Colonic mucosa (tissue), 4 donors: ENCODE measurements at places on chromosomes 3 and 15. TPM values are rescaled to one million over a fixed set of nuclear protein-coding genes. Genes with fewer than 3 reads are reported as not detected.
A peak's percentile ranks its signal among the peaks of the same experiment; 100 is the strongest.

Gene ATG3
- total RNA-seq: 79.9 TPM

Gene PLA2G4B
- total RNA-seq: 2.2 TPM

Gene SRGAP3
- total RNA-seq: 6.1 TPM

DNA sequence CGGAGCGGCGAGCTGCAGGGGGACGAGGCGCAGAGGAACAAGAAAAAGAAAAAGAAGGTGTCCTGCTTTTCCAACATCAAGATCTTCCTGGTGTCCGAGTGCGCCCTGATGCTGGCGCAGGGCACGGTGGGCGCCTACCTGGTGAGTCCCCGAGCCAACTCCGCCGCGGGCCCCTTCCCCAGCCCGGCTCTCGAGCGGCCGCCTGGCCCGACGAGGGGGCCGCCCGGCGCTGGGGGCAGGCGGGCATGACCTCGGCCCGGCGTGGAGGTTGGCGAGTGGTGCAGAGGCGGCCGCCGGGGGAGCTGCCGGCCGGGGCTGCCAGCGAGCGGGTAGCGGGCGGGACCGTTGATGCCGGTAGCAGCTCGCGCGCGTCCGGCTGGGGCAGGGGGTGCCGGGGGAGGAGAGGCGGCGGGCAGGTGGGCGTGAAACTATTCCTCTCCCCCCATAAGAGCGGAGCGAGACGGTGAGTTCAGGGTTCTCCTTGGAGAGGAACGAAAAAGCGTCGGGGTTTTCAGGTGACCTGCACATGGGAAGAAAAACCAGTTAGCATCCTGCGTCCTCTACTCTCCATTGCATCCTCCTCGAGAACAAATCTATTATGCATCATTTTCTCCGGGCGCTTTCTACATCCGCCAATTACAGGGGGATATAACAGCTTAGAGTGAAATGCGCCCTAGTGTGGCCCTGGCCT is 585 bp downstream of the SLCO3A1 start:
- H3K4me1 ChIP-seq: no peaks in the 10 kb centered on the region
- no peaks in the 10 kb centered on the region for H3K27me3 ChIP-seq
- peak; percentile 51 for DNase-seq
- H3K4me3 ChIP-seq: peak overlapping the region; percentile 68
- peak overlapping the region; percentile 77 for H3K27ac ChIP-seq
- H3K36me3 ChIP-seq: no peaks in the 10 kb centered on the region

DNA sequence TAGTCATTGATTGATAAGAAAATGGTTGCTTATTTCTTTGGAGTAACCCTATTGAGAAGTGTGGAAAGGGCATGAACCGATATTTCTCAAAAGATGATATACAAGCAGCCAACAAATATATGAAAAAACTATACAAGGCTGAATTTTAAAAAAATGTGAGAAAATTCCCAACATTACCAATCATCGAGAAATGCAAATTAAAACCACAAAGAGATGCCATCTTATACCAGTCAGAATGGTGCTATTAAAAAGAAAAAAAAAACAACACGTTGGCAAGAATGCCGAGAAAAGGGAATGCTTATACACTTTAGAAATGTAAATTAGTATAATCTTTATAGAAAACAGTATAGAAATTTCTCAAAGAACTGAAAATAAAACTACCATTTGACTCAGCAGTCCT is 77.7 kb upstream of the ROBO1 start:
- H3K27ac ChIP-seq: no peak overlapping the region
- DNase-seq: no peak
- no peaks in the 10 kb centered on the region for H3K36me3 ChIP-seq
- no peak overlapping the region for H3K4me3 ChIP-seq
- no peaks in the 10 kb centered on the region for H3K4me1 ChIP-seq

Gene TIMP4
- 2.0 TPM for total RNA-seq

Gene AP3B2
- 1.2 TPM for total RNA-seq

DNA sequence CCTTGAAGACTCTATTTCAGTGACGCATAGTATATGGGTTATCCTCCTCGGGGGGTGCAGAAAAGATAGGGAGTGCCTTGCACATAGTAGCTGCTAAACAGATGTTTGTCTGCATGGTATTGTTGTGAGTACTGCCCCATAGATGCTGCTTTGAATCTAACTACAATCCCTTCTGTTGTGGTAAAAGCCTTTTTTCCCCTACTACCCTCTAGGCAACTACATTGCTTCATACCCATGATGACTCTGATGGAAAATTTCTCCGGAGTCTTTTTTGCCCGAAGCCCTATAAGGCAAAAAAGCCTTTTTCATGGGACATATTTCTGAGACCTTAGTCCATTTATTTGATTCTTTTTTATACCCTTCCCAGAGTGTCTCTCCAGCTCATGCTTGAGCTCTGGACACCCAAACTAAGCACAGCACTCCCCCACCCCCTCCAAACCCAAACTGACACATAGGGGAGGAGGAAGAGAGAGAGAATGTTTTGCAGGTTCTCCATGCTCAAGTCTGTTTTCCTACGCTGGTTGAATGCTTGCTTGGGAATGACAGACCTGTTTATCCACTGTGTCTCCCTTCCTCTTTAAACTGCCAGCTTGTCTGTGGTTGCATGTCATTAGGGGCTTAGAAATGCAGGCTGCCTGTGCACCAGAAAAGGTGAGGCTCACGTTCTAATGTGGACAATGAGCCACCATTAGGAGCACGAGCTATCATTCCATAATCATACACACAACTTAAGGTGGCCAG is 52.9 kb downstream of the LRTM1 start:
- no peaks in the 10 kb centered on the region for H3K27me3 ChIP-seq
- no peaks in the 10 kb centered on the region for H3K36me3 ChIP-seq
- H3K4me3 ChIP-seq: no peak overlapping the region
- no peak overlapping the region for H3K27ac ChIP-seq

Gene AADAC
- 0.15 TPM for total RNA-seq

GRCh38 chr3:151660885-151661284 is 72.8 kb upstream of the AADACL2 start:
- H3K36me3 ChIP-seq: no peaks in the 10 kb centered on the region
- no peak overlapping the region for H3K4me3 ChIP-seq
- no peak overlapping the region for H3K27ac ChIP-seq
- no peaks in the 10 kb centered on the region for H3K27me3 ChIP-seq
- H3K4me1 ChIP-seq: no peaks in the 10 kb centered on the region

Gene VIPR1
- total RNA-seq: 98.0 TPM

GRCh38 chr3:39149059-39149455 is 4.3 kb downstream of the CSRNP1 start:
- peaks cover 41% of the 10 kb centered on the region for H3K4me1 ChIP-seq
- H3K27me3 ChIP-seq: no peaks in the 10 kb centered on the region
- H3K36me3 ChIP-seq: peaks cover 15% of the 10 kb centered on the region
